ENCODE measurements at places on chromosomes 13 and 19. TPM values are rescaled to one million over a fixed set of nuclear protein-coding genes. Genes with fewer than 3 reads are reported as not detected.
A peak's percentile ranks its signal among the peaks of the same experiment; 100 is the strongest.

DNA sequence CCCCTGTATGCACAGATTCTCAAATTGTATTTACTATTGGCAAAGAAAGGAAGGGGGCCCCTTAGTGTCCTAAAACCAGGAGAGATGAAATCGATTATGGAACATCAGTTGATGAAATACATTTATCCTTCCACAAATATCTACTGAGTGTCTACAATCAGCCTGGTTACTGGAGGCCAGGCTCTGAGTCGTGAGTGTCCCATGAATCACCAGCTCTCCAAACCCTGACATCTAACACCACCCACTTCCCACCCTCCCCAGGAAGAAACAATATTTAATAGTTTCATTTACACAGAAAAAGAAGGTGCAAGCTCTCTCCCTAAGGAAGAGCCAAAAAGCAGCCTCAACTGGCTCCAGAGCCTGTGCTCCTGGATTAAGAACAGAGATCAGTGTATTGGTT lies 25.2 kb downstream of the KCTD15 start:
- DNase-seq, result no peak

DNA sequence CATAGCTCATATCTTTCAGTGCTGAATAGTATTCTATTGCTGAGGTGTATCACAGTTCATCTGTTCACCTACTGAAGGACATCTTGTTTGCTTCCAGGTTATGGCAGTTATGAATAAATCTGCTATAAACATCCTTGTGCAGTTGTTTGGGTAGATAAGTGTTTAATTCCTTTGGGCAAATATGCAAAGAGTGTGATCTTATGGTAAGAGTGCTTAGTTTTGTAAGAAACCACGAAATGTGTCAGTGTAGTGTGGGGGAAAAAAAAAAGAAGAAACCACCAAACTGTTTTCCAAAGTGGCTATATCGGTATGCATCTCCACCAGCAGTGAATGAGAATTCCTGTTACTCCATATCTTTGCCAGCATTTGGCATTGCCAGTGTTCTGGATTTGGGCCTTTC lies 93.3 kb downstream of the PIBF1 start:
- no peak for DNase-seq

- no peak for DNase-seq
Measured at GRCh38 chr13:24225062-24225461, 64.5 kb downstream of the SPATA13 start.

- DNase-seq, result no peak
Measured at GRCh38 chr19:41328842-41329225, 18.9 kb downstream of the CCDC97 start.

DNA sequence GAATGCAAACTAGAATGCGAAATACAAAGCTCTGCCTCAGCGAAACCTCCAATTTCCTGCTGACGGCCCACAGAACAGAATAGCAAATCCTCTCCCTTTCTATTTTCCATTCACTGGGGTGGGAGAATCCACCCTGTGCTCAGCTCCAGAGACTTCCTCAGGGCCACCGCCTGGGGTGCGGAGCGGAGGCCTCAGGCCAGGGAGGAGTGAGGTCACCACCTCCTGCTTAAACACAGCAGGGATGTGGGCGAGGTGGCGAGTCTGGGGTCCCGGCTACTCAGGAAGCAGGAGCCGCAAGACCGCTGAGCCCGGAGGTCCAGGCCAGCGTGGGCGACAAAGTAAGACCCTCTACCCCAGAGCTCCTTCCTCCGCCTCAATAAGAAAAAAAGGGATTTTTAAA lies 666 bp upstream of the ZNF320 start:
- DNase-seq, result no peak

DNA sequence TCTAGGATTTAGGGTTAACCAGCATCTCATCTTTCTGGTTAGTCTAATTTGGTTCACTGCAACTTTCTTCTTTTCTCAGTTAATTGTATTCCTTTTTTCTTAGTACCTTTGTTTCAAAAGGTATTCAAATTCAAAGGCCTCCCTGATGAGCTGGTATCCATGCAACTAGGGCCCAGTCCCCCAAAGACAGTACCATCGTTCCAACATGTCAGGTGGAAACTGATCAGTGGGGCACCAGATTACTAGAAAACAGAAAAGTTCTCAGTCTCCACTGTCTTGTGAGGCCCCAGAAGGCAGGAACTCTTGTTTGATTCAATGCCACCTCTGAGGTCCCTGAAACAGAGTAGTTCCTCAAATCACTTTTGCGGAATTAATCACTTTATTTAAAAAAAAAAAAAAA lies 303.2 kb upstream of the NBEA start:
- no peak for DNase-seq

GRCh38 chr13:107518780-107519179 lies 696.6 kb downstream of the LIG4 start:
- no peak for DNase-seq

DNA sequence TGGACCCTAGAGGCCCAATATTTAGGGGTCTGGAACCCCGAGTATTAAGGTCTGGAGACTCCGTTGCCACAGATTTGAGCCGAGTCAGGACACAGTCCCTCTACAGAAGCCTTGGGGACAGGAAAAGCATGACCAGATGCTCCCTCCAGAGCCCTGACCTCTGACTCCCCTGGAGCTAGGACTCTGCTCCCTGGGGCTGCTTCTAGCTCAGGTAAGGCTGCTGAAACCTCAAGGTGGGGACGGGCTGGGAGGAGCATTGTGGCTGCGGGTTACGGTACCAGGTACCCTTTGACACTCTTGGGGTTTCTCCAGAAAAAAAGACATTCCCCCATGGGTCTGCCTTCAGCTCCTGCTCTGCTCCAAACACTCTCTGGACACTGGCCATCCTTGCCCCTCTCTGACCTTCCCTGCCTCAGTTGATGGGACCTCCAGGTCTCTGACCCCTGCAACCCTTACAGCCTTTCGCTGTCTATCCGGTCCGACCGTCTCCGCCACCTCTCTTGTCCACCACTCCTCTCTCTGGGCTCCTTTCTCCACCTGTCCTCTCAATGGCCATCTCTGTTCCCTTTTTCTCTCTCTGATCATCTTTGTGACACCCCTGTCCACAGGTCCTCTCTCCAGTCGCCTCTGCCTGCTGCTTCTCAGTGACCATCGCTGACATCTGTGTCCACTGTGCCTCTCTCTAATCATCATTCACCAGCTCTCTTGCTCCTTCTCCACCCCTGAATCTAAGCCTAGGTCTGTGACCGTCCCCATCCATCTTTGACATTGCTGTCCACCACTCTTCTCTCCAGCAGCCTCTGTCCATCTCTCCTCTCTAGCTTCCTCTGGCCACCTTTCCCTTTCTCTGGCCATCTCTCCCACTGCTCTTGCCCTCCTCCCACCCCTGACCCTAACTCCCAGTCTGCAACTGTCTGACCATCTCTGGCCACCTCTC lies 1.4 kb downstream of the LRFN3 start:
- DNase-seq, result no peak

DNA sequence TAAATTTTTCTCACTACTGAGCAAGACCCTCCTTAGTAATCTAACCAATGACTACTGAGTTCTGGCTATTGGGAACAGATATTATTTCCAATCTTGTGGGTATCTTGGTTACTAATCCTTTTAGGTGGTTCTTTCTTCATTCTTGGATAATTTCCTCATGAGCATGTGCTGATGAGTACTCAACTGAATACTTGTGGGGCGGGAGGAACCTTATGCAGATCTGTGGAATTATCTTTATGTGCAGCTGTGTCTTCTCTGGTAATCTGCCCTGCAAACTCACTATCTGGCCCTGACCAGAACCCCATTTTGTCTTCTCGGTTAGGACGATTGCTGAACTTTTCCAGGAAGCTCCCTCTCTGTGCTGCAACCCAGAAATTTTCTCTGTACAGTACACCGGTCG lies 89.7 kb upstream of the TRPC4 start:
- no peak for DNase-seq

- peak; percentile 21 for DNase-seq
Measured at GRCh38 chr19:45200568-45200967, 22.0 kb downstream of the BLOC1S3 start.

- no peak for DNase-seq
Measured at GRCh38 chr13:46526100-46526735, 26.8 kb upstream of the LRCH1 start.

GRCh38 chr13:72166102-72166650 lies 299.2 kb upstream of the DACH1 start:
- no peak for DNase-seq

DNA sequence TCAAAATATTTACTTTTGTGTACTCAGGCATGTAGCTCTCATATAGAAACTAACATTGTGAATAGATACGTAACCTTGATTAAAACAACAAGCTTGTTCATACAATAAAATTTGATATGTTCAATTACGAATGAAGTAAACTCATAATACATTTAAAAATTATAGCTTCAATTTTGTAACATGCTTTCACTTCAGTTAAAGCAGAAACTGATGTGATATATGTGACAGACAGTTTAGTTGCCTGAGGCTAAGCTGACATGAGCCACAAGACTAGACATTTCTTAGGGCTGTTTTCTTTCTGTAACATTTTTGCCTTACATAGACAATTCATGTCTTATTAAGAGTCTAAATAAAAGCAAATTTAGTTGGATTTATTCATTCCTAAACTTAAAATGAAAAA lies 526.0 kb downstream of the PCDH9 start:
- no peak for DNase-seq

GRCh38 chr13:25963674-25964073 lies 88.1 kb downstream of the SHISA2 start:
- no peak for DNase-seq

- DNase-seq, result no peak
Measured at GRCh38 chr13:26719356-26719945, 41.1 kb downstream of the GPR12 start.

GRCh38 chr19:2207991-2208860 lies 27.9 kb downstream of the PLEKHJ1 start:
- peak; percentile 68 for DNase-seq

DNA sequence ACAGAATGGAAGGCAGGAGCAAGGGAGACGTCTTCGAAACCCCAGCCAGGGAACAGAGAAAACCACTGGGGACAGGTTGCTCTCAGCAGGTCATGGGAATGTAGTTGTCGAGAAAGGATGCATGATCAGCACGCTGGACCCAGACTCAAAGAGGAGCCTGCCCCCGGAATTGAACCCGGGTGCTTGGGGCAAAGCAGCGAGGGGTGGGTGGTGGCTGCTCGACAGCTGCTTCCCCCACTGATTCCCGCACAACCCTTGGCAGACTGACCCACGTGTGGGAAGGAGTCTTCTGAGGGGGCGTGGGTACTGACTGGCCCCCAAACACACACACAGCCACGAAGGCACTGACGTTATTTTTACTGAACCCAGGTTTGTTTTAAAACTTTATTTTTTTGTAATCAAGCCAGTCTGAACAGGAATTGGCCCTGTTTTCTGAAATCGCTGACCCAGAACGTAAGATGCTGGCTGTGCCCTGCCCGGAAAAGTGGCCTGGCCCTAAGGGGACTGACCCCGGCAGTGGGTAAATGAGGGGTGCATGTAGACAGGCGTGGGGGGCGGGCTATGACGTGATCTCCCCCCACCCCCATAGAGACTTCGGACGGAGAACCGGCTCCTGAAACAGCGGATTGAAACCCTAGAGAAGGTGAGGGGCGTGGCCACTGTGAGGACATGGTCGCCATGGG lies 18.6 kb downstream of the PRR36 start:
- DNase-seq, result no peak

DNA sequence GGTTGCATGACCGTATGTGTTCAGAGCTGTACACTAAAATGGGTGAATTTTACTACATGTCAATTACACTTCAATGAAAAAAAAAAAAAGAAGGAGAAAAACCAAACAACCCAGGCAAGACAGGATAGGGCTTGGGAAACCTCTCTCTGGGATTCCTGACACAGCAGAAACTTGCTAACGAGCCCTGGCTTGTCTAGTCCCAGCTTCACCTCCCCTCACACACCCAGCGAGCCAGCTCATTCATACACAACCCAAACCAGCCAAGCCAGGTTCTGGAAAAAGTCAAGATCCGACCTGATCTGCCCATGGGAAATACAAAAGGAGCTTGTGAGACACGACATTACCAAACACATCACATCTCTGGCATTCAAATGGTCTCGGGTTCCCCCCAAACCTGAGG lies 3.7 kb upstream of the TECR start:
- DNase-seq, result no peak

ATCAY gene
- total RNA-seq, result not detected

NCCRP1 gene
- total RNA-seq, result not detected

MBD3L2 gene
- total RNA-seq, result not detected

KLK4 gene
- total RNA-seq, result not detected
